Myocyte (in vitro differentiated cells): ENCODE measurements at places on chromosomes 7 and 10. TPM values are rescaled to one million over a fixed set of nuclear protein-coding genes. Genes with fewer than 3 reads are reported as not detected.
A peak's percentile ranks its signal among the peaks of the same experiment; 100 is the strongest.

DNA sequence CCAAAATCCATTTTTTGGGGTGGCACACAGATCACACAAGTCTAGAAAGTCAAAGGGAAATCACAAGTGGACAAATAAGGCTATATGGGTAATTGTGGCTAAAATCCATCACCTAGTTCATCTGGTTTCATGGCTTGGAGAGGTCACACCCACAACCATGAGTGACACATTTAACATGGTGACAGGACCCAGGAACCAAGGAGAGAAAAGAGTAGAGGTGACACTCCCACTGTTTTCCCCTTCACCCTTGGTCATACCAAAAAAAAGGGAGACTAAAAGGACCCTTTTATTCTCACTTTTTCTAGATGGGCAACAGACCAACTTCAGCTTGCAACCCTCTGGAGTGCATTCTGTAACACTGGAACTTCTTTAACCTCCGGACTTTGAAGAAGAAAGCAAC lies 46.2 kb upstream of the ZNF107 start:
- DNase-seq: peak; percentile 6

The GDF2 gene
- total RNA-seq: not detected in 2 replicates

The CCZ1B gene
- total RNA-seq: 22.8 and 37.5 TPM in 2 replicates

DNA sequence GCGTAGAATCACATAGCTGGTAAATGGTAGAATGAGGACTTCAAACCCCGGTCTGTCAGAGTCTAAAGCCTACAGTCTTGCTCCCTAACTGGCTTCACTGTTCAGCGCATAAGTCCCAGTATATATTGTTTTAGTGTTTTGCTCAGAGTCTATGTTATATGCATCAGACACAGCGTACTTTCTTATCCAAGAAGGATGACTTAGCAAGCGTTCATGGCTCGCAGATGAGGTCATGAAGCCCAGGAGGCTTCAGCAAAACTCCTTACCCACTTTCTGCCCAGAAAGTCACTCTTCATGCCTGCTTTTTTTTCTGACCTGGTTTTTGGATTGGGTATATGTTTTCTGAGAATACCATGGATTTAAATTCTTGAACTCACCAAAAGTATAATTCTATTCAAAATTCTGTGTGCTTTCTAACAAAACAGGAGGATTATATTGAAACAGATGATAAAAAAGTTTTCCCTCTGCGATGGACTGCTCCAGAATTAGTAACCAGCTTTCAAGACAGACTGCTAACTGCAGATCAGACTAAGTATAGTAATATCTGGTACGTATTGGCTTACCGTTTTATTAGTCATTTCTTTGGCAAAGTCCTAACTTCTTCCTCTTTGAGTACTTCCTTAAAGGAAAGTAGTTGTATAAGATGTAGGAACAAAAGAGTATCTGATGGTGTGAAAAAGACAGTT lies 24.6 kb upstream of the BHLHA15 start:
- peak; percentile 8 for DNase-seq

DNA sequence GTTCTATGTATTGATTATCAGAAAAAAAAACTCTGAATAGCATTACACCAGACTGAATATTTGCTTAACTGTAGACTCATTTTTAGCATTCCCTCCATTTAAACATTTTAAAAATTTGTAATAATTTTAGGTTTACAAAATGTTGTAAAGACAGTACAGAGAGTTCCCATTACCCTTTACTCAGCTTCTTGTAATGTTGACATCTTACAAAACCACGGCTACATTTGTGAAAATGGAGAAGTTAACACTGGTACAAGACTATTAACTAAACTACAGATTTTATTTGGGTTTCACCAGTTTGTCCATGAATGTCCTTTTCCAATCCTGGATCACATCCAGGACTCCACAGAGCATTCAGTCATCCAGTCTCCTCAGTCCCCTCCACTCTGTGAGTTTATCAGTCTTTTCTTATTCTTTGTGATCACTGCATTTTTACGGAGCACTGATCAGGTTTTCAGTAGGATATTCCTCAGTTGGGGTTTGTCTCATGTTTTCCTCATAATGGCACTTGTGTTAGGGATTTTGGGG lies 130.0 kb upstream of the EEPD1 start:
- DNase-seq: no peak

DNA sequence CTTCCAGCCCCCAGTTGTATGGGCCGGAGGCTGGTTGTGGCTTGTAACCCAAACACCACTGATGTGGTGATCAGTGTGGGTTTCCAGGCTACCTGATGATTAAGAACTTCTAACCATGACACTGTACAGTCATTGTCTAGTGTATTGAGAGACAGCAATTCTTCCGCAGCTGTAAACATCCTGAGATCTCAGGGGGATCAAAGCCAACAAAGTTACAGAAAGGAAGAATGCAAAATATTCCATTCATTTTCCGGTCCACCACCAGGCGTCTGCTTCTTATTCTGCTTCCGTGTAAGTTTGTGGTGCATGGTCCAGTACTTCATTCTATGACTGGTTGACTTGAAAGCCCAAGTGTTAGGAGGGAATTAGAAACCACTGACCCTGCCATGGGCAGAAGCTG lies 10.3 kb upstream of the GLI3 start:
- DNase-seq: peak; percentile 71

The FAM241B gene
- total RNA-seq: not detected in 2 replicates

The SLC29A3 gene
- 0.94 and 1.3 TPM in 2 replicates for total RNA-seq

GRCh38 chr7:22669692-22670421 lies 57.1 kb upstream of the IL6 start:
- no peak for DNase-seq

DNA sequence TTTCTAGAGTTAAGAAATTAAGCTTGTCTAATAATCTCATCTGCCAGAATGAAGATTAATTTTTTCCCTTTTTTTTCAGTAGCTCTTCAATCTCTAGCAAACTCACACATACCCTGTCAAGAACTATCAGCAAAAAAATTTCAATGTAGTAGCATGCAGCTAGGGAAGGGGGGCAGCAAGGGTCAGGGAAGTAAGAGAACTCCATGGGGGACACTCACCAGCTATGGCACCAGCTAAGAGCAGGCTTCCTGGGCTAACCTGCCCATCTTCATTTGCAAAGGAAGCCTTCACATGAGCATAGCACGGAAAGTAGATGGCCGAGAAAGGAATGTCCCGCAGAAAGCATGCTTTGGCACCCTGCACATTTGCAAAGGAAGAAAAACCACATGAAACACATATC lies 190.4 kb downstream of the SLC25A13 start:
- DNase-seq: no peak

DNA sequence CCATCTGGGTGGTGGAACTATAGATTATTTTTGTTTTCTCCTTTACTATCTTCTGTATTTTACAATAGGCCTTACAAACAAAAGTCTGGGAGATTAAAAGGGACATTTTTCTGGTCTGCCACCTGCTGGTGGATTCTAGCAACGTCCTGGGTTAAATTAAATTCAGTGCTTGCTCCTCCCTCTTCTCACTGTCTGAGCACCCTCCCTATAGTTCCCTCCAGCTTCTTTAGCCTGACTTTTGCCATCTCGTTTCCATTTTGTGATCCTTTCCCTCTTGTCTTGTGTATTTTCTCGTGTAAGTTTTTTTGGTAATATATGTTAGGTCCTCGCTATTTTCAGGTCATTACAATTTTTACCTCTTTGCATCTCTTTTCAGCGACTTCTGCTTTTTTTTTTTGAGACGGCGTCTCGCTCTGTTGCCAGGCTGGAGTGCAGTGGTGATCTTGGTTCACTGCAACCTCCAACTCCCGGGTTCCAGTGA lies 16.1 kb downstream of the ANKRD16 start:
- peak; percentile 83 for DNase-seq

DNA sequence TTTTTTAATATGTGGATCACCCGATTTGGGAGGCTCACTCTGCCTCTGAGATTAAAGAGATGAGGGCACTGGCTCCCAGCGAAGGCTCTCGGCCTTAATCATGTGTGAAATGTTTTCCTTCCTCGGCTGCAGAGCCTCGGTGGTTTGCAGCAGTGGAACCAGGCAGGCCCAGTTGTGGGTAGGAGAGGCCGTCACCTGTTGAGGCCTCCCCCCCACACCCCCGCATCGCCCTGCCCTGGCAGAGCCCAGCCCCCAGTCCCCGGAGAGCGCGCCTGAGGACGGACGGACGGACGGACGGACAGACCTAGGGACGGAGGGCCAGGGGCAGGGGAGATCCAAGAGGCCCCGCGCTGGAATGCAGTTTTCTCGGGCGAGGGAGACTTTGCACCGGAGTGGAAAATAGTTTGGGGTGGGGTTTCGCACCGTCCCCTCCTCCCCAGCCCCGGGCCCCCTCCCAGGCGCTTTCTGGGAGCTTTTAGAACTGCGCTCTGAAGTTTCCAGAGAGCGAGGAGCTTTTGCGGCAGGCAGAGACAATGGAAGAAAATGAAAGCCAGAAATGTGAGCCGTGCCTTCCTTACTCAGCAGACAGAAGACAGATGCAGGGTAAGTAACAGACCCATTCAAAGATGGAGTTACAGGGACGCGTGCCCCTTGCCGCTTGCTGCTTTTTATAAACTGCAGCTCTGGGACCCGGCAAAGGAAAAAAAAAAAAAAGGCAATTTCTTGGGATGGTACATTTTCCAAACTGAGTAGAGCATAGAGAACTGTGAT lies at the start of gene KIAA1217:
KIAA1217 (plus strand) TSS at position 478 of the 771 bp plus-strand sequence; CDS start at position 534, 56 bp downstream.
- peak; percentile 81 for DNase-seq

DNA sequence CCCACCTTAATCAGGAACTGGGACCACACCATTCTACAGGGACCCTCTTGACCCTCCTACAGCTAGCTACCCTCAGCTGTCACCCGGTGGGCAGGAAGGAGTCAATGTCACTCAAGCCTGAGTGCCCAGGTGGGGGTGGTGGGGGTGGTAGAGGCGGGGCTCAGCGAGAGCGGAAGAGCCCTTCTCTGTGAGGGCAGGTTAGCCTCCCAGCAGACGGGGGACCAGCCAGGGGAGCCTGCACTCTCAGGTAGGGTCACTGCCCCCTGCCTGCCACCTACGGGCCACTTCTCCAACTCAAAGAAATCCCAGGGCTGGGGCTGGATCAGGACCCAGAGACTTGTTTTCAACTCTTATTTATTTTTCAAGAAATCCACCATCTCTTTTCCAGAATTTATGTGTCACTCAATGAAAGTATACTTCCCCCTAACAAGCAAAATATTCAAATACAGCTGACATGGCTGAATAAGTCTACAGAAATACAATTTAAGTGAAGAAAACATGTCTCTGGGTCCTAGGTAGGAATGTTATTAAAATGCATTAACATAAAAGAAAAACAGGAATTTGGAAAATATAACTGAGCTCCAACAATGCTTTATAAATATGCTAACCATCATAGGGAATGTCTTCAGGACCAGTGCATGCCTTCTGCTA lies 63.4 kb upstream of the DDC start:
- DNase-seq: no peak

- DNase-seq: peak; percentile 97
These were observed 139.0 kb upstream of the MKLN1 start for GRCh38 chr7:131188367-131189339.

GRCh38 chr7:152899004-152899403 lies 139.5 kb downstream of the ACTR3B start:
- peak; percentile 5 for DNase-seq

DNA sequence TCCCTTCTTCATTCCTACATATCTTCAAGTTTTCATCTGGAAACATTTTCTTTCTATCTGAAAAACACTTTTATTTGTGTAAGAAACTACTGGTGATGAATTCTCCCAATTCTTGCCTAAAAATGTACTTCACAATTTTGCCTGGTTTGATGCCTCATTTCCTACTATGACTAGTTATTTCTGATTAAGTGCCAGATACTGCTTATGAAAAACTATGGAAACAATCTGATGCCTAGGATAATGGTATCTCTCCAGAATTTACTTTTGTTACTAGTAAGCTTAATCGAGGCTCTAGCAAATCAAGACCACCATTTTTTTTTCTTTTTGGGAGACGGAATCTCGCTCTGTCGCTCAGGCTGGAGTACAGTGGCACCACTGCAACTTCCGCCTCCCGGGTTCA lies 31.3 kb downstream of the CACUL1 start:
- no peak for DNase-seq

DNA sequence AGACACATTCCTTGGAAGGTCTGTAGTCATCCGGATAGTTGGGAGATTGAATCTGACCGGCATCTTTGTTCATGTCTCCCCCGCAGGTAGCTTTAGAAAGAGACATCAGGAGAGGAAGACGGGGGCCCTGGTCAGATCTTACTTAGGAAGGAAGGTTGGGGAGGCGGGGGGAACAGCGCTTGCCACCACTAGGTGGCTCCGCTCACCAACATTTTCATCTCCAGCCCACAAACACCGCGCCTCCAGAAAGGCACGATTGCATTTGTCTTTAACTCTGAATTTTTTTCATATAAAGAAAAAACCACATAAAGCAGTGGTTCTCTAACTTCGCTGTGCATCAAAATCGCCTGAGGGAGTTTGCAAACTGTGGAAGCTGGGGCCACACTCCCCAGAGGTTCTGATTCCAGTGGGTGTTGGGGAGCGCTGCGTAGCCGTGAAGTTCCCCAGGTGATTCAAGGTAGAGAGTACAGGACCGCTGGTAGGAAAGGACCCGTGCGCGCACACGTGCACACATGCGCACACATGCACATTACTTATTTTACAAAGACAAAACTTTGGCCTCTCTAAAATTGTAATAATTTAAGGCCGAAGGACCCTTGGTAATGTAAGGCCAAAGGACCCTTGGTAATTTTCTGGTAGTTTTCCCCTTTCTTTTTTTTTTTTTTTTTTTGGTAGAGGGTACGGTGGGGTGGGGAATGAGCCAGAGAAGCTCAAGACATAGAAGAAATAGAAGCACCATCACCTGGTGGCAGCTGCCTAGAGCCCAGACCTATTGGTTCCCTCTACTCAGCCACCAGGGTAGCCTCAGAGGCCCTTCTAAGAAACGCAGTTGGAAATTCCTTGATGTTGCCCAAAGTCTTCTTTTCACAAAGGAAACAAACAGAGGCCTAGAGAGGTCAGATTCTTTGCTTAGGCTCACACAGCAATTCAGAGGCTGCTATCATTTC lies 37.4 kb upstream of the OPALIN start:
- DNase-seq: peak; percentile 55

- DNase-seq: peak; percentile 44
These were observed 52.3 kb upstream of the SLC35B4 start for GRCh38 chr7:134368851-134369544.

GRCh38 chr7:98211221-98211675 lies at the start of gene BHLHA15:
Gene BHLHA15, plus strand, starts transcription at chr7:98211439. Its CDS starts 871 bp downstream, at chr7:98212310.
- peak; percentile 9 for DNase-seq

GRCh38 chr7:80392229-80393169 lies 119.4 kb downstream of the GNAT3 start:
- DNase-seq: peak; percentile 68

The DNMBP gene
- total RNA-seq: 12.8 and 16.1 TPM in 2 replicates

- DNase-seq: no peak
These were observed 1.7 kb downstream of the MMP21 start for GRCh38 chr10:125773687-125774543.

DNA sequence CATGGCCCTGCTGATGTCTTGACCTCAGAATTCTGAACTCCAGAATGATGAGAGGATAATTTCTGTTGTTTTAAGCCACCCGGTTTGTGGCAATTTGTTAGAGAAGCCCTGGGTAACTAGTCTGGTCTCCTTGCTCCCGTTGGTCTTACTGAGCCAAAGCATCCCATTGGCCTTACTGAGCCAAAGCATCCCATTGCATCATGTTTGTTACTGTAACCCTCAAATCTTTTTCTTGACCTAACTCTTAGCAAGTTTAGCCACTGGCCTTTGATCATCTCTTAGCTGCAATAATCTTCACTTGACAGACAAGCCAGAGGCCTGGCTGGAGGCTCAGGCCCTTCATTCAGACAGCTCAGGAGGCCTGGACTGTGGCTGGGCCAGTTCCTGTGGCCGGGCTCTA lies 21.8 kb downstream of the TBXAS1 start:
- DNase-seq: no peak

- DNase-seq: no peak
These were observed 55.9 kb downstream of the APBB1IP start for GRCh38 chr10:26494018-26494417.
